AG10803 (cell line): ENCODE measurements at places on chromosomes 7 and 10.

- DNase-seq: no peak
These were observed 310.1 kb downstream of the MDFIC start for GRCh38 chr7:115232041-115232440.

- DNase-seq: no peak
These were observed 151.3 kb downstream of the GALNT11 start for GRCh38 chr7:152176797-152177196.

DNA sequence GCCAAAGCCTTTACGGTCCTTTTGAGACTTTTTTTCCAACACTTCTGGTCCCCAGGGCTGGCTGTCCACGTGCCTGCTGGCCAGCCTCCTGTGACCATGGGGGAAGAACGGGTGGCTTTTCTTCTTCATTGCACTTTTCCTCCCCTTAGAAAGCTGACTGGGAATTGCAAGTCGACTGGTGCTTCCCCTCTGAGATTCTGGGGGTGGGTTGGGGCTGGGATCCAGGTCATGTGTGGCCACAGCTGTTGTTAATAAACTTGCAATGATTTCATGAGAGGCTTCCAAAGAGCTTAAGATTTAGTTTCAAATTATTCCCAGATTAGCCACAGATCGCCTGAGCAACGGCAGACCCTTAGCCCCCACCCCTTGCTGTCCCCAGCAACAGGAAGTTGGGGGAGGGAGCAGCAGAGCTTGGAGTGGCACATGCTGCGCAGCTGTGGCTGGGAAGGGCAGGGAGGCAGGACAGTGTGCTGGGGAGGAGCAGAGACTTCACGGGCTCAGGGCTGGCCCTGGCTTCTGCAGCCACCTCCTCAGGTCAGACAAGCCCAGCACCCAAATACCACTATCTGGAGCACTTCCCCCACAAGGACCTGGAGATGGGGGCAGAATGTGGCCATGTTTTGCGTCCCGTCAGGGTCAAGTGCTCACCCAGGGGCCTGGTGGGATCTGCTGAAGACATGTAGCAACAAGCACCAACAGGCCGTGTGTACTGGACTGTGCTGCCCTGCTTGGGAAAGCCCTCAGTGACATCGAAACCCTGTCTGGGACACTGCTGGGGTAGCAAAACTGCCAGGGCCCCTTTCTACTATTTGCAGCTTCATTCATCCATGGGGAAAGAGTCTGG, 147.1 kb downstream of the RNF216 start:
- peak; percentile 98 for DNase-seq

- no peak for DNase-seq
These were observed 89.6 kb upstream of the ZNF804B start for GRCh38 chr7:88669913-88670312.

DNA sequence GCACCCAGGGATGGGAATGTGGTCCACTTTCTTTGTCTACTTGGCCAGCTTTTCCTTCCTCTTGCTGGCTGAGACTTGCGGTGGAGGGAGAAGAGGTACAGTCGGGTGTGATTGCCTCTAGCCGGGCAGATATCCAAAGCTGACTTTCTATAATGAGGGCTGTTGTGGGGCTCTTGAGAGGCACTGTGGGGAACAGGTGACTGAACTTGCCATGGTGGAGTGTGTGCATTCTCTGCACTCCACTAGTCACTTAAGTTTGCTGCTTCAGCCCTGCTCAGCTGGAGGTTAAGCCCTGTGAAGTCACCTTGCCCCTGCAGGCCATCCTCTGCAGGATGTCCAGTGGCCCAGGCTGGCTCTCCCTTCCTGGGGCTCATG, 116.6 kb downstream of the AOAH start:
- no peak for DNase-seq

DNA sequence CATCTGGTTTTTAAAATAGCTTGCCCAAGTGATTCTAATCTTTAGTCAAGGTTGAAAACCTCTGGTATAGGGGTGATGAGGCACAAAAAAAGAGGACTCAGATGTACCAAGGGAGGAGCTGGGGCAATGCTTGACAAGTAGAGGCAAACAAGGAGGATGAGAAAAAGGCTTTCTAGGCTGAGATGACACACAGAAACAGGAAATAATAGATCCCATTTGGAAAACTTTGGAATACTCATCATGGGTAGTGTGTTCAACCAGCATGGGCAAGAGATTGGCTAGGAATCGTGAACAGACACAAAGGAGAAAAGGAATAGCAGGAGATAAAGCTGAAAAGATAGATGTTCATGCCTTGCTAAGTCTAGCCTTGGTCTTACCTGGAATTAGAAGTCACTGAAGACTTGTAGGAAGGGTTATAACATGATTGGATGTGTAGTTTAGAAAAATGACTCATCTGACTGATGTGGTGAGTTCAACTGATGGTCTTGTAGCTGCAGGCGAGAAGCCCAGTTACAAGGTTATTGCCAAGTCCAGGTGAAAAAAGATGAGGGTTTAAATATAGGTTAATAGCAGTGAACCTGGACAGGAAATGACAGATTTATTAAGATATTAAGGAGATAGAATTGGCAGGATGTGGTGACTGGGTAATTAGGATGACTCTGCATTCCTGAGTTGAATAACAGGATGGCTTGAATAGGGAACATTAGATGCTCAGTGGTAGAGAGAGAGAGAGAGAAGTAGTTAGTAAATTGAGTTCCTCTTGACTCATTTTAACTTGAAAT, 214.0 kb upstream of the LRGUK start:
- DNase-seq: peak; percentile 64

DNA sequence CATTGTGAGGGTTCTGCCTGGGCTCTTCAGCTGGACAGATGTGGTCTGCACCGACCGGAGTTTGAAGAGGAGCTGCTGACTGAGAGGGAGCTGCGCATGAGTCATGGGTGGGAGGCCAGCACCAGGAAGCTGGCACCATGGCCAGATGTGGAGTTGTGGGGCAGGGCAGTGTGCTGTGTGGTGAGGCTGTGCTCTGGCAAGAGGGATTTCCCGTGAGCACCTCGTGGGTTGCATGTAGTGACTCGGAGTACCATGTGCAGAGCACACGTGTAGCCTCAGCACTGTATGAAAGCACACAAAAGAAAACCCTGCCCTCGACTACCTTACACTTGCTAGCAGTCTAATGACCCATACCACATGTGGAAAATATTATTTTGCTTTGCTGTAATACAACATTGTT, 103.4 kb downstream of the WNT2 start:
- peak; percentile 45 for DNase-seq

- peak; percentile 66 for DNase-seq
These were observed 916 bp downstream of the LAMB1 start for GRCh38 chr7:108001764-108002725.

- DNase-seq: no peak
These were observed at the start of gene ATRNL1 for GRCh38 chr10:115093286-115093775. ATRNL1 (plus strand) TSS chr10:115093365; CDS start chr10:115093751, 386 bp downstream.

GRCh38 chr7:3201937-3202710, 98.9 kb upstream of the SDK1 start:
- no peak for DNase-seq

- DNase-seq: no peak
These were observed 5.9 kb upstream of the CFAP69 start for GRCh38 chr7:90239050-90239449.

DNA sequence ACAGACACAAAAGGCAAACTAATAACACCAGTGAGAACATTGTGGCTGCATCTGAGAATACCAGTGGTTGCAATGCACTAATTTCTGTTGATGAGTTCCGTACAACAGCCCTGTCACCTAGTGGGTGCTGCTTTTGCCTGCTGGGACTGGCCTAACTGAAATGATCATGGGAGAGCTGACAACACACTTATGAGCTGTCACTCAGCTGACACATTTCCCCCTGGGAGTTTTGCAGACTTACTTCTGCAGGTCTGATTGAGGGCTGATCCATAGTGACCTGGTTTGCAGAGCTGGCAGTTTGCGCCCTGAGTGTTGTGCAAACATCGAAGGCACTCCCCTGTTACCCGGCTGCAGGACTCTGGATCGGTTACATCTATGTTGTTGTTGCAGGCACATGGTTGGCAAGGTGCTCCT, 60.6 kb upstream of the LAMB1 start:
- DNase-seq: no peak

GRCh38 chr10:15353471-15354017, 17.5 kb downstream of the FAM171A1 start:
- DNase-seq: no peak

- no peak for DNase-seq
These were observed 39.6 kb upstream of the ANK3 start for GRCh38 chr10:60429084-60429849.

GRCh38 chr10:17120694-17121093, 8.9 kb downstream of the CUBN start:
- no peak for DNase-seq

DNA sequence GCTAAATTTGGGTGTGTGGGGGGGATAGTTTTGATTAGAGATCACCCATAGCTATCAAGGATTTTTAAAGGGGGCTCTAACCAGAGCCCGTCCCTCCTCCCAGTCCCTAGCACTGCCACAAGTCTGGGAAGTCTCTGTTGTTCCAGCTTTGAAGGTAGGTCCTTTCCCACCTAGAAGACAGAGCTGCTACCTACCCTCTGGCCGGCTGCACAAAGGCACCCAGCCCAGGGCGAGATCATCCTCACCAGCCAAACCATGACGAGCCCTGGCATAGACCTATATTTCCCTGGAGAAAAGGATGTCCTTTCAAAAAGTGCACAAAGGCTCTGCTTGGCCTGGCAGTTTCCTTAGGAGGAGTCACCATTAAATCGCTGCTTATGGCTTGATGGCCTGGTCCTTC, 147.8 kb downstream of the CYP26A1 start:
- no peak for DNase-seq

GRCh38 chr7:140899883-140900282, 24.8 kb downstream of the BRAF start:
- no peak for DNase-seq

DNA sequence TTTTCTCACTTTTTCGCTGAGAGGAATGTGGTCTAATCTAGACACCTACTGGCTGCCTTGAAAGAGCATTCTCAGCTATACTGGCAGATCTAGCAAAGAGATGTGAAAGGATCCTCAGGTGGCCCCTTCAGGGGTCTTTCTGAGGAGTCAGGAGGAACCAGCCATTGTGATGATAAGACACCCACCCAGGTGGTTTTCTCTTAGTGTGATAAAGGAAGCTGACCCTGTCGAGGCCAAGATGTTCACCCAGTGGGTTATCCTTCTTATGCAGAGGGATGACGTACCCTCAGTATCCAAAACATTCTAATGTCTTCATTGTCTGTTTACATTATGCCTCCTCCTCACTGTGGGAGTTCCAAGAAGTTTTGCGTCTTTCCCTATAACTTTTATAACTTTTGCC, 98.3 kb upstream of the LRGUK start:
- DNase-seq: no peak

GRCh38 chr7:80907141-80907601, 11.7 kb downstream of the SEMA3C start:
- no peak for DNase-seq

DNA sequence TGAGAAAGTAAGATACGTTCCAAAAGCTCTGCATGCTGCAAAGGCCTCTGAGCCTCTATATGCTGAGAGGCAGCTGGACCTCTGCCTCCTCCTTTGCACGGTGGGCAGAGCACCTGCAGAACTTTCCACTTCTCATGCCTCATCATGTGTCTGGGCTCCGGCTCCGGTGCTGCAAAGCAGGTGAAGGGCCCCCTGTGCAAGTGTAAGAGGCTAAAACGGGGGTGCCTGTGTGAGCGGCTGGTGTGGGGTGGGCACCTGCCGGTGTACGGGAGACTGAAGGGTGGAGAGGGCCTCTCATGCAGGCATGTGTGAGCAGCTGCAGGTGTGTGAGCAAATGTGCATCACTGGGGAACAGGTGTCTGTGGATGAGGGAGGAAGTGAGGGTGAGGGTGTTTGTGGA, 121.0 kb downstream of the KCNMA1 start:
- no peak for DNase-seq

DNA sequence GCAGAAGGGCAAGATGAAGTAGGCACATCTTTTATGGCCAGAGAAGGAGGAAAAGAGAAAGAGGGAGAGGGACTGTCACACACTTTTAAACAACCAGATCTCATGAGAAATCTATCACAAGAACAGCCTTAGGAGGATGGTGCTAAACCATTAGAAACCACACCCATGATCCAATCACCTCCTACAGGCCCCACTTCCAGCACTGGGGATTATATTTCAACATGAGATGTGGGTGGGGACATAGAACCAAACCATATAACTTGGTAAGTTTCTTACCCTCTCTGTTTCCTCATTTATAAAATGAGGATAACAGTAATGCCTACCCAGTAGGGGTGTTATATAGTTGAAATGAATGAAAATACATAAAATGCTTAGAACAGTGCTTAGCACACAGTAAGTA, 66.0 kb downstream of the CHCHD3 start:
- no peak for DNase-seq

GRCh38 chr10:101875068-101875688, 31.6 kb upstream of the KCNIP2 start:
- no peak for DNase-seq

DNA sequence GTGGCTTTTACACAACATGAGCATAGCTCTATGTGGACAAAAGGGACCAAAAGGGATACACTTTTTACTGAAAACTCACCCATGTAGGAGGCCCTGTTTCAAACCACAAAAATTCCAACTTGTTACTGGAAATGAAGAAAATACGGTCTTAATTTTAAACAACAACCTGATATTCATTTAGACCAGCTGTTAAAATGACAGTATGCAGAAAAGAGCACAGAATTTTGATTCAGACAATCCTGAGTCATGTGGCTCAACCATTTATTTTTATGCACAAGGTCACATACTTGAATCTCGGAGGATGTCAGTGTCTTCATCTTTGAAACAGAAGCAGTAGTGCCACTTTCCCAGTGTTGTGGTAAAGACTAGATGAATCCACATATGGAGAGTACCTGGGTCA, 426.5 kb upstream of the NFE2L3 start:
- no peak for DNase-seq

GRCh38 chr10:80693565-80693964, 155.9 kb downstream of the SH2D4B start:
- no peak for DNase-seq

- no peak for DNase-seq
These were observed 32.2 kb upstream of the AQP1 start for GRCh38 chr7:30879139-30880124.

DNA sequence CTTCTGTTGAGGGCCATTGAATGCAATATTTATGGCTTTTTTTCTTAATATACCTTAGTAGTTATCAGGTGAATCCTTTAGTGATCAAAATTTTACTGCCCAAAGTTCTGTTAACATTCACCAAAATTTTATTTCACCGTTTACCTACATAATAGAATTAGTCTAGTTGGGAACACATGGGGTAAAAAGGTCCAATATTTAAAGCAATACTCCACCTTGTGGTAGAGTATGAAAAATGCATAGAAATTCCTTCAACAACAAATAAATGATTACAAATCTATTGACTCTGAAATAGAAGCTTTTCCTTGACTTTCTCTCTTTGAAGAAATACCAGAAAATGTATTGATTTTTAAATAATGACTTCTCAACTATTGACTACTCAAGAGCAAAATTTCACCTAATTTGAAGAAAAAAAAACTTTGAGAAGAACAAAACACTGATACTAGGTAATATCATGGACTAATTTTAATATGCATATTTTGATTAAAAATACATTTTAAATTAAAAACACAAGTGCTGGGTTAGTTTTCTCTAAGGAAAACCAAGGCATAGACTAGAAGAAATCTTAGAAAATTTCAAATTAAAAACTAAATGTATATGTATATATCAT, 43.3 kb downstream of the POLR1F start:
- DNase-seq: peak; percentile 39
